Stimulated activated CD8-positive, alpha-beta memory T cell treated with anti-CD3 and anti-CD28 coated beads, Interleukin-7, amount 100 ng/mL, for 1 hour (primary cell): ENCODE measurements at places on chromosomes 4 and X.

GRCh38 chr4:55181010-55182005 is 55.9 kb upstream of the KDR start:
- no peak for DNase-seq

DNA sequence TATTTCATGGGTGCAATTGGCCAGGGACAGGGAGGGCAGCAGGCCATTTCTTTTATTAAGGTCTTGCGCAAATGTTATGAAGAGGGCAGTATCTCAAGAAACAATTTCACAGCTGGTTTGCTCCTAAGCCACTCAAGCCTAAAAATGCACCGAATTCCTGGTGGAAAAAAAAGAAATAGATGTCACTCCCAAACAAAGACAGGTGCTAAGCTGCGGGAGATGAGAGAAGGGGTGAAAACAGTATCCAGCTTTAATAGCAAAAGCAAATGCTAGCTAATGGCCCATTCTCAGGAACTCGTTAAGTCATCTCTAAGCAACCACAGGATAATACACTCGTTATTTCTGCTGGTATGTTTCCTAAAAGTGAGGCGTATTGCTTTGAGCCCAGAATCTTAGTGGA is 116.4 kb downstream of the ARX start:
- no peak for DNase-seq

- no peak for DNase-seq
Measured at GRCh38 chr4:101501421-101501820, 154.1 kb upstream of the PPP3CA start.

- DNase-seq, result no peak
Measured at GRCh38 chrX:10615931-10616774, 4.2 kb downstream of the MID1 start.

- no peak for DNase-seq
Measured at GRCh38 chr4:79688691-79689090, 280.7 kb upstream of the GK2 start.

GRCh38 chr4:130338851-130339250 is 1242.9 kb downstream of the C4orf33 start:
- no peak for DNase-seq

DNA sequence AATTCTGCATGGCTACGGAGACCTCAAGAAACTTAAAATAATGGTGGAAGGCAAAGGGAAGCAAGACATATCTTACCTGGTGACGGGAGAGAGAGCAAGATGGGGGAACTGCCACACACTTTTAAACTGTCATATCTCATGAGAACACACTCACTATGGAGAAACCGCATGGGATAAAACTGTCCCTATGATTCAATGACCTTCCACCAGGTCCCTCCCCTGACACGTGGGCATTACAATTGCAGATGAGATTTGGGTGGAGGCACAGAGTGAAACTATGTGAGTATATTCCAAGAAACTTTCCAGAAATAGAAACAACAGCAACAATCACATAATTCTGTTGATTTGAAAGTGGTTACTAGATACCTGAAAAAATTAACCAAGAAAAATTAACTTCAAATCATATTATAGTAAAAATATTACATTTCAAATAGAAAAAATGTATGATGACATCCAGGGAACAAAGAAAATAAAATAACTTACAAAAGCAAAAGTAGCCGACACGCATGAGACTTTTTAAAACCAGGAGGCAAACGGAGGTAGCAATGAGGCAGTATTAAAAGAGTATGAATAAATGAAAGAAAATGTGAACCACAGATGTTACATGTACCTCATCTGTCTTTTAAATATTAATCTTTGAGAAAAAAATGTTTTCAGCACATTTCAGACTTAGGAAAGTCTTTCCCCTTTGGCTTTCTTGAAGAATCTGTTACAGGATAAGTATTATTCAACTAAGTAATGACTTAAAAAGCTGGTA is 879.5 kb downstream of the TECRL start:
- no peak for DNase-seq

DNA sequence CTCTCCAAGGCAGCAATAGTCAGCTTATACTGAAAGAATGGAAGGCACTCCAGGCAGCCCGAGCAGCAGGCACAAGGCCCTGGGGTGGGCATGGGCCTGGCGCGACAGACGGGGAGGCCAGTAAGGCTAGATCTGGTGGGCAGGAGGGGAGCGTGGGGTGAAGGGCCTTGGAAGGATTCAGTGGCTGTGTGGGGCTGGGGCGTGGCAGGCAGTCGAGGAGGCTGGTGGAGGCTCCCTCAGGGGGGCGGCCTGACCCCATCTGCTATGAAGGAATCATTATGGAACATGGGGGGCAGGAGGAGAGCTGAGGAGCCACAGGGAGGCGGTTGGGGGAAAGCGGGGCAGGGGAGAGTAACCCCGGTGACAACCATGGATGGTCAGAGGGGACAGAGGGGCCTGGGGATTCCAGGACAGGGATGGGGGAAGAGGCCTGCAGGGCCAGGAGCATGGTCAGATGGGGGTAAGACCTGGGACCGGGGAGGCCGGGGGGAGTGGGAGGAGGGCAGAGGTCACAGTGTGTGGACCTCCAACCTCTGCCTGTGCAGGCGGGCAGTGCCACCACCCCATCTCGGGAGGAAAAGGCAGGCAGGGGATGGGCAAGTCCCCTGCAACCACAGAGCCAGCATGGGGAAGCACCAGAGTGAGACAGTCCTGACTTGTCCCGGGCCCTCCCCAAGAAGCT is 70.3 kb downstream of the ACOX3 start:
- no peak for DNase-seq

- DNase-seq, result no peak
Measured at GRCh38 chrX:49710744-49711319, 15.0 kb upstream of the PAGE1 start.

- no peak for DNase-seq
Measured at GRCh38 chrX:136354201-136354600, 53.4 kb downstream of the ADGRG4 start.

DNA sequence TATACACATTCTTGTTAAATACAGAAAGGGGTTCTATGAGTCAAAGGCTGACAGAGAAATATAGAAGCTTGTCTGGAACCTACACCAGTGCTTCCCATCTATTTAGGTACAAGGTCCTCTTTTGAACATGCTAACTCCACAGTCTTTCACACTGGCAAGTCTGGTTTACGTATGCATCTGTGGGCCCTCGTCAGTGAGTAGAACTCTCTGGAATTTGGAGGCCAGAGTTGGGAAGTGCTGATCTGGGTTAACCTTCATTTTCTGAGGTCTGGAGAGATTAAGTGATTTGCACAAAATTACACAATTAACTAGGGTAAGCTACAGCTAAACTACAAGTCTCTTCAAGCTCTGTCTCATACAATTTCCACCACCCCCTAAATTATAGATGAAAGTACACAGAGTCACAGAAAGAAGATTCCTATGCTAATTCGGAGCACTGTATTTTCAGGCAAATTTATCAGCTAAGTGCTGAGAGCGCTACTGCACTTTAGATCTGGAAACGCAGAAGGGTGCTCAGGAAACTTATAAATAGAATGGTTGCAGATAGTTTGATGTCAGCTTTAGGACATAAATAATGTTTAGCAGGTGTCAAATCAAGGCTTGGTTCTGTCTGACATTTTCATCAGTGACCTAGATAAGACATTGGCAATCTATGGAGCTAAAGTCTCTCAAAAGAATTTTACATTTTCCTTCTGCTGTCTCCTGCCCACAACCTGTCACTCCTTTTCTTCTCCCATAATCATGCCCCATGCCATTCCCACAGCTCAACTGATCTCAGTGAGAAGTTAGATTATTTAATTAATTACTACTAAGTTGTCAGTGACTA is 43.0 kb upstream of the PDLIM5 start:
- DNase-seq, result no peak

DNA sequence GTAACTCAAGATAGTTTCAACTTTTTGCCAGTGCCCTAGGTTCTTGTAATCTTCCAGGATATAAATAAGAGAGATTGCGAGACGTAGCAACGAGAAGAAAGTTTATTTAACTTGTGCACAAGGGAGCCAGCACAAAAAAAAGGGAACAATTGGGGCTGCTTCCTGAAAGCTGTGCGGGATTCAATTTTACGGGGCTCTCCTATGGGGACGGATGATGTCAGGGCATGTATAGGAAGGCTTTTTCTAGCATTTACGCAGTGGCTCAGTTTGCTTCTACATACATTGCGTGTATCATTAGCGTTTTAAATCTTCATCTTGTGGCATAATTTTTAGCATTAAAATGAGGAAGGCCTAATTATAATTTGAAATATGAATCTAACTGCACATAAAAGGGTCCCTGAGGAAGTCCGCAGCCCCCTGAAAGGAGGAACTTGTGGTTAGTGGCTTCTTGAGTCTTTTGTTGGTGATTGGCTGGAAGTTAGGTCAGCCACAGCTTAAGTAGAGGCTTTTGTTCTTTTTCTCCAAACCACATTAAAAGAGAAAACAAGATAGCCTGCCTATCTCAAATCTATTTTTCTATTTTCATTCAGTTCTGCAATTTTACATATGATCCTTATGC is 668.2 kb upstream of the NDST4 start:
- DNase-seq, result no peak

DNA sequence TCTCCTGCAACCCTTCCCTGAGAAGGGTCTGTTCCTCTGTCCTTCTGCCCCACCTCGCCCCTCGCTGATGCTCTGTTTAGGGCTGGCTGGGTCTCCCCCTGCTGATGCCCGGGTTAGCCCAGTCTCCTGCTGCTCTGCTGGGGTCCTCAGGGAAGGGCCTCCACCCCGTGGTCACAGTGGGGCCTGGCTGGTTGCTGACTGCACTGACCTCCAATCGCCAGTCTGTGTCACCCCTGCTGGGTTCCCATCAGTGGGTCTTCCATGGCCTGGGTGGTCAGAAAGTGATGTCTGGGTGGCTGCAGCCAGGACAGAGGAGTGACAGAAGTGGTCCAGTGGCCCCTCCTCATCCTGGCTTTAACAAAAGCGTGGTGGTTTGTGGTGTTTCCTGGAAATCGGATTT is 44.7 kb downstream of the EVC start:
- no peak for DNase-seq

GRCh38 chrX:100964362-100964761 is 5.1 kb upstream of the ARL13A start:
- no peak for DNase-seq

DNA sequence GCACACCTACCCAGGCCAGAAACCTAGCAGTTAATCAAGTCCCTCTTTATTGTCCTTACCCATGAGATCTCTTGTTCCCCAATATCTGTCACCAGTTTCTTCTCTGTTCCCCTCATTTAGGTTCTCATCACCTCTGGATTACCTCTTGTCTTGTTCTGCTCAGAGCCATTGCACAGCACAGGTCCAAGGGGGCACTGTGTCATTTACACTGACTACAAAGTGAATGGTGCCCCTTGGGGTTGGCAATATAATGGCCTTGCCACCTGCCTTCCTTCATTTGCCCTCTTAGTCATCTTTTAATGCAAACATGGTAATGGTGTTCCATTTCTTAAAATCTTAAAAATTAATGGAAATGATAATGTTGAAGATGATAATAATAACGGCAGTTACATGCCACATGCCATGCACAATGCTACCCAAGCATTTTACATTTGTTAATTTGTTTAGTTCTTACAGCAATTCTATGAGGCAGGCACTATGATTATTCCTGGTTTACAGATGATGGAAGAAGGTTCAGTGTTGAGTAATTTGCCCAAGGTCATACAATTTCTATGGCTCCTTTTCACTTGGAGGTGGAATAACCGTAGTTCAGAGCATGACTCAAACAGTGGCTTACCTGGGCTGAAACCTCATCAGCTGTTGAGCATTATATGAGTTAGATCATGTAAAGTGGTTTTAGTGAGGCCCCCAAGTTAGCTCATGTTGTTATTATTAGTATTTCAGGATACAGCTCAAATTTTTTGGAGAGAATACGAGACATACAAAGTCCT is 117.9 kb downstream of the RASL11B start:
- no peak for DNase-seq

- no peak for DNase-seq
Measured at GRCh38 chr4:127997534-127998388, 32.6 kb downstream of the ABHD18 start.

GRCh38 chr4:177177541-177178081 is 132.1 kb upstream of the NEIL3 start:
- DNase-seq, result no peak

DNA sequence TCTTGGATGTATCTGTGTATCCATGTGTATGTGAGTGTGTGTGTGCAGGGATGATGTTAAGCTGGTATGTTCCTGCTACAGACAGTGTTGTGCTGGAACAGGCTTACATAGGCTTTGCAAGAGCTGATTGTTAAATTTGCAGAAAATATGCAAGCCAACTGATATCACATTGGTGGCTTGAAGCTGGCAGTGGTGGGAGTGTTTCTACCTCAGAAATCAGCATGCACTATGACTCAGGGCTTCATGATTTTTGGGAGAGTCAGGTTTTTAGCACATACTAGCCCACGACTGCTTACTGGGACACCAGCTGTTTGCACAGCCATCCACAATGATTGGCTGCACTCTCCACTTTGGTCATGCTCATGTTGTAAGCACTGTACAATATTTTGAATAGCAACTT is 261.8 kb downstream of the DHX15 start:
- no peak for DNase-seq

DNA sequence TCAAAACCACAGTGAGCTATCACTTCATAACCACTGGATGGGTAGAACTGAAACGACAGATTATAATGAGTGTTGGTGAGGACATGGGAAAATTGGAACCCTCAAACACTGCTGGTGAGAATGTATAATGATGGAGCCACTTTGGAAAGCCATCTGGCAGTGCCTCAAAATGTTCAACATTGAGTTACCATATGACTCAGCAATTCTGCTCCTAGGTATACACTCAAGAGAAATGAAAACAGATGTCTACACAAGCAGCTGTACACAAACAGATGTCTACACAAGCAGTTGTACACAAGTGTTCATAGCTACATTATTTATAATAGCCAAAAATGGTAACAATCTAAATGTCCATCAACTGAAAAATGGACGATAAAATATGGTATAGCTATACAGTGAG is 143.9 kb downstream of the PDGFRA start:
- DNase-seq, result no peak

DNA sequence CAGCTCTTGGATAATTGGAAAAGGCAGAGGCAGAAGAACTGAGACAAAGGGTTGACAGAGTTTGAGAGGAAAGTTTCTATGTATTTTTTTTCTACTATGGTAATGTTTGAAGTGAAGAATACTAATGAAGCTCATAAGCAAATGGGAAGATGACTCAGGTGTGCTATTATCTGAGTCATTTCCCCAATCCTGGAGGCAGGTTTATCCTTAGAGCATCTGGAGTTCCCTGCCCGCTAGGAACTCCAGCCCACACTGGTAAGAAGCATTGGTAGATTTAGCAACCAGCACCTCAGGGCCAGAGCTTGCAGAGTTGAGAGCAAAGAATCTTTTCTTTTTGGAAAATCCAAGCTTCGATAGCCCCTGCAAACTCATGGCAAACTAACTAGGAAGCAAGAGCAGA is 55.2 kb downstream of the DOCK11 start:
- no peak for DNase-seq

DNA sequence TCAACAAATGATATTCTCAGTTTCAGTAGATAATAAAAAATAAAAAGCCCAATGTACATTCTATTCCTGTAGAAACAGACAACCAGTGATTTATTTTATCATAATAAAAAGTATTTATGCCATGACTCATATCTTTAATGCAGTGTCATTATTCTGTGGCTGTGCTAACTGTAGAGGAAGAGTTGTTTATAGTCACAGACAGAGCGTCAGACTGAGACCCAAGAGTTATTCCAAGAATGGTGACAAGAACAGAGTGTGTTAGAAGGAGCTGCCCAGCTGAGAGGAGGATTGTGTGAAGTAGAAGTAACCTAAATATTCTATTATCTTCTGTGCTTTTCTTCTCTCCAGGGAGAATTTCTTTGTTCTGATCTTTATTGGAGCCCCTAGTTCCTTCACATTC is 210.7 kb downstream of the PPP1R2C start:
- DNase-seq, result no peak
